ENCODE measurements at places on chromosomes 1 and 21.
A peak's percentile ranks its signal among the peaks of the same experiment; 100 is the strongest.

- DNase-seq: no peak
Measured at GRCh38 chr21:40270047-40270446, 402.8 kb downstream of the PCP4 start.

- DNase-seq: peak; percentile 39
Measured at GRCh38 chr1:198788561-198789064, 149.8 kb downstream of the PTPRC start.

- DNase-seq: no peak
Measured at GRCh38 chr21:42236014-42236413, 17.1 kb downstream of the ABCG1 start.

- DNase-seq: no peak
Measured at GRCh38 chr1:148158341-148159003, 6.4 kb upstream of the NBPF11 start.

GRCh38 chr1:155698382-155699038, 9.6 kb downstream of the DAP3 start:
- DNase-seq: peak; percentile 63

- no peak for DNase-seq
Measured at GRCh38 chr21:34086887-34087306, 13.5 kb downstream of the MRPS6 start.

All from ELR (cell line).